CD4-positive, CD25-positive, alpha-beta regulatory T cell (primary cell): ENCODE measurements at places on chromosomes 2 and 18. TPM values are rescaled to one million over a fixed set of nuclear protein-coding genes. Genes with fewer than 3 reads are reported as not detected.

DHRS9 gene
- total RNA-seq, result not detected

ACMSD gene
- not detected for total RNA-seq

DUSP19 gene
- 1.2 TPM for total RNA-seq

DNA sequence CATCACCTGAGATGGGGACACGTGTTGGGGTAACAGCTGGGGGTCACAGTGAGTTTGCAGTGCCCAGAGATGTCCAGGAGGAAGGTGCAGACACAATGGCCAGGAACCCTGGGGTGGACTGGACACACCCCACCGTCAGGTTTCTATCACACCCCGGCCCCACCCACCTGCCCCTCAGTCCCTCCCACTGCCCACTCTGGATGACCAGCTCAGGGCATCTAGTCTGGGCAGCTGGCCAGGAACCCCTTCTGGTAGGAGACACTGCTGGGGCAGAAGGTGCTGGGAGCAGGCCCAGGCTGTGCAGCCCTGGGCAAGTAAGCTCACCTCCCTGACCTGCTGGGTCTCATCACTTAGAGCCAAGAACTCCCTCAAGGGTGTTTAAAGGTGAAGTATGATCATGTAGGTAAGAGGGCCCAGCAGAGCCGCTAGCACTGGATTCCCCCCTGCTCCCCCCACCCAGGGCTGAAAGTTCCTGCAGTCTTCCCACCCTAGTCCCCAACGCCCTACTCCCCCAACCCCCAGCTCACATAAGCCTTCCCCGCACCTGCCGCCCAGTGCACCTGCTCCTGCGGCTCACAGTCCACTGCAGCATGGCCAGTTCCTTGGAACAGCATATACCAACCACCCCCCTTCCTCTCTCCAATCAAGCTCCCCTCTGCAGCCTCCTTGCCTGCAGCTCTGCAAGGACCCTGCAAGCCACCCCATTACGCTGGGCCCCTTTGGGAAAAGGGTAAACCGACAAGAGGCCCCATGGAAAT lies 17.3 kb downstream of the BIN1 start:
- no peak for DNase-seq

DNA sequence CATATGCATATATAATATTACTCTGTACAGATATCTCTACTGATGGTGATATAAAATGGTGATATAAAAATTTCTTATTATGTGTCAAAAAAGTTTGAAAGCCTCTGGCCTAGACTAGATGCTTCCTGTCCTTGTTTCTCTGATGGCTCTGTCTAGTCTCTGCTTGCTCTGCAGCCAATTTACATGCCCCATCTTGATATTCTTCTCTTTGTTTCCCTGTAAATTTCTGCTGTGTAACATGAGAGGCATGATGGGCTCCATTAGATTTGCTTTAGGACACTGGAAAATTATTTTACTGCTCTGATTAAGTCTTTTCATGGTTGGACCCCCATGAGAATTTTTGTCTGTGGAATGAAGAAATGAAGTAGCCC lies 24.3 kb downstream of the BABAM2 start:
- no peak for DNase-seq

GRCh38 chr2:163428187-163428586 lies 307.6 kb downstream of the FIGN start:
- DNase-seq, result no peak

DNA sequence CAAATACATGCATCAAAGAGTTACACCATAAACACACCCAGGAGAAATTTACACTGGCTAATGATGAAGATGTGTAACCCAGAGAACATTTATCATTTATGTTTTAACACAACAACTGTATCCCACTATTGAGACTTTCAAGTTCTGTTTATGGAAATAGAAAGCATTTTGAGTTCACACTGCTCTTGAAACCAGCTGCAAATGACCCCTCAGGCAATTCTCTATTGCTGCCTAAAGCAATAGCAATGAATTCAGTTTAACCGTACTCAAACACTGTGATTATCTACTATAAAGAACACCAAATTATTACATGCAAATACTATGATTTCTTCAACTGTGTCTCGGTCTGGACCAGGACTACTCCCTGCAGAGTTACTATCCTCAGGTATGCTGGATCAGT lies 452.7 kb upstream of the NRXN1 start:
- DNase-seq, result no peak

DNA sequence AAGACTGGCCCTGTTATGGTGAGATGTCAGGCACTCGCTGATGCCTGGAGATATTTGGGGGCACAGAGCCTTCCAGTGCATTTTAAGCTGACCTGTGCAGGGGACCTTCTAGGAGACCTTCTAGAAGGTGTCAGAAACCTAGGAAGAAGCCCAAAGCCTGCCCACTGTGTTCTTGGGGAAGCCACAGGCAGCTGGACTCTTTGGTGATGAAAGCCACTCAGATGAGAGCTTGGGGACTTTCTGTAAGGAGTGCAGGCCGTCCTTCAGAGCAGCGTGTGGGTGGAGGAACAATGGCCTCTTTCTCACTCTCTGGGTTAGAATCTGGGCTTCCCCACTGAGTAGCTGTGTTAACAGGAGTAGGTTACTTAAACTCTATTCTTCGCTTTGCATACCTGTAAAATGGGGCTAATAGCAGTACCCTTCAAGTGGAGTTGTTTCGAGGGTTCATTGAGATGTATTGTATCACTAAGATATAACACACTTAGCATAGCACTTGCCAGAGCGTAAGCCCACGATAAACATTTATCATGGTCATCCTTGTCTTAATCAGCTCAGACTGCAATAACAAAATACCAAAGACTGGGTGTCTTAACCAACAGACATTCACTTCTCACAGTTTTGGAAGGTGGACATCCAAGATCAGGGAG lies 322.3 kb upstream of the EPAS1 start:
- no peak for DNase-seq

GRCh38 chr18:47995654-47996053 lies 65.2 kb upstream of the SMAD2 start:
- no peak for DNase-seq

GRCh38 chr18:40707797-40708196 lies 1247.2 kb upstream of the PIK3C3 start:
- no peak for DNase-seq

DNA sequence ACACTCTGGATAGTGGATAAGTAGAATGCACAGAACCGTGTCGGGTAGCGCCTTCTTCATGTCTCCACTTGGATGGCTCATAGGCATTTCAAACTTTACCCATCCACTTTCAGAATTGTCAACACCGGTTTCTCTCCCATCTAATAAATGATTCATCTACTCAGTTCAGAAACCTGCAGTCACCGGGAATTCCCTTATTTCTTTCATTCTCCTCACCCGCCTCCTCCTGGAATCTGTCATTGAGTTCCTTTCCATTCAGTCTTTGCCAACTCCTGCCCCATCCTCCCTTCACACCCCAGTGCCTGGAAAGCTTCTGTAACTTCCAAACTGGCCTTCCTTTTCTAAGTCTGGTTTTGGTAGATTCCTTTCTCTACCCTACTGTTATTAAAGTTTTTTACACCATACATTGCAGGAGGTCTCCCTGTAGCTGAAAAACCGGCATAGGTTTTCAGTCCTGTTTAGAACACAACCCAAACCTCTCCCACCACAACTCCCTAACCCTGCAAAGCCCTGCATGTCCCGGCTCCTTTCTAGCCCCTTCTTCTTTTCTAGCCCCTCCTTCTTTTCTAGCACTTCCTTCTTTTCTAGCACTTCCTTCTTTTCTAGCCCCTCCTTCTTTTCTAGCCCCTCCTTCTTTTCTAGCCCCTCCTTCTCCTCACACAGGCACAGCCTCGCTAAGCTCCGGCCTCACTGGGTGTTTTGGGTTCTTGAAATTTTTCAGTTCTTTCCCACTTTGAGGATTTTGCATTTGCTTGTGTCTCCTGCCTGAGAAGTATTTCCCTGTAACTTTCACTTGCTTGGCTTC lies 133.9 kb upstream of the KLHL14 start:
- no peak for DNase-seq

GRCh38 chr18:79374408-79375171 lies 21.1 kb upstream of the NFATC1 start:
- DNase-seq, result no peak

DNA sequence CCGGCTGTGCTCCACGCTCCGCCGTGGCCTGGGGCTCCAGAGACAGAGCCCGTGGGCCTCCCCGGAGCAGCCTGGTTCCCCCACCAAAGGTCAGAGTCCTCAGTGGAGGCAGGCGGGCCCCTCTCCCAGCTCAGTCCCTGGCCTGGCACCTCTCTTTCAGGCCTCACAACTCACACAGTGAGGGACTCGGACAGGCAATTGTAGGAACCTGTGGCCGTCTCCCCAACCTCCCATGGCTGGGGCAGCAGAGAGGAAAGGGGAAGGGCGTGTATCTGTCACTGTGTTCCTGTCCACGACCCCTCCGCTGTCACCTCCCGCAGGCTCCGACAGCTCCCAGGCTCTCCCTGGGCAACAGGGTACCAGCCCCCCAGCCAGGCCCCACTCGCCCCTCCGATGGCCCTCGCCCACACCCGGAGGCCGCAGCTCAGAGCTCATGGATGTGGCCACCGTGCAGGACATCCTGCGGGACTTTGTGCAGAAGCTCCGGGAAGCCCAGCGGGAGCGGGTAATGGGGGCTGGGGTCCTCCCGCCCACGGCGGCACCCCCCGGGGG lies 32.4 kb upstream of the SNED1 start:
- DNase-seq, result no peak

DNA sequence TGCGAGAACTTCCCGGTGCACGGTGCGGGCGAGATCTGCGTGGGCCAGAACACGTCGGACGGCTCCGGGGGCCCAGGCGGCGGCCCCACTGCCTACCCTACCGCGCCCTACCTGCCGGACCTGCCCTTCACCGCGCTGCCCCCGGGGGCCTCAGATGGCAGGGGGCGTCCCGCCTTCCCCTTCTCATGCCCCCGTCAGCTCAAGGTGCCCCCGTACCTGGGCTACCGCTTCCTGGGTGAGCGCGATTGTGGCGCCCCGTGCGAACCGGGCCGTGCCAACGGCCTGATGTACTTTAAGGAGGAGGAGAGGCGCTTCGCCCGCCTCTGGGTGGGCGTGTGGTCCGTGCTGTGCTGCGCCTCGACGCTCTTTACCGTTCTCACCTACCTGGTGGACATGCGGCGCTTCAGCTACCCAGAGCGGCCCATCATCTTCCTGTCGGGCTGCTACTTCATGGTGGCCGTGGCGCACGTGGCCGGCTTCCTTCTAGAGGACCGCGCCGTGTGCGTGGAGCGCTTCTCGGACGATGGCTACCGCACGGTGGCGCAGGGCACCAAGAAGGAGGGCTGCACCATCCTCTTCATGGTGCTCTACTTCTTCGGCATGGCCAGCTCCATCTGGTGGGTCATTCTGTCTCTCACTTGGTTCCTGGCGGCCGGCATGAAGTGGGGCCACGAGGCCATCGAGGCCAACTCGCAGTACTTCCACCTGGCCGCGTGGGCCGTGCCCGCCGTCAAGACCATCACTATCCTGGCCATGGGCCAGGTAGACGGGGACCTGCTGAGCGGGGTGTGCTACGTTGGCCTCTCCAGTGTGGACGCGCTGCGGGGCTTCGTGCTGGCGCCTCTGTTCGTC lies 1.7 kb downstream of the FZD7 start:
- no peak for DNase-seq

DNA sequence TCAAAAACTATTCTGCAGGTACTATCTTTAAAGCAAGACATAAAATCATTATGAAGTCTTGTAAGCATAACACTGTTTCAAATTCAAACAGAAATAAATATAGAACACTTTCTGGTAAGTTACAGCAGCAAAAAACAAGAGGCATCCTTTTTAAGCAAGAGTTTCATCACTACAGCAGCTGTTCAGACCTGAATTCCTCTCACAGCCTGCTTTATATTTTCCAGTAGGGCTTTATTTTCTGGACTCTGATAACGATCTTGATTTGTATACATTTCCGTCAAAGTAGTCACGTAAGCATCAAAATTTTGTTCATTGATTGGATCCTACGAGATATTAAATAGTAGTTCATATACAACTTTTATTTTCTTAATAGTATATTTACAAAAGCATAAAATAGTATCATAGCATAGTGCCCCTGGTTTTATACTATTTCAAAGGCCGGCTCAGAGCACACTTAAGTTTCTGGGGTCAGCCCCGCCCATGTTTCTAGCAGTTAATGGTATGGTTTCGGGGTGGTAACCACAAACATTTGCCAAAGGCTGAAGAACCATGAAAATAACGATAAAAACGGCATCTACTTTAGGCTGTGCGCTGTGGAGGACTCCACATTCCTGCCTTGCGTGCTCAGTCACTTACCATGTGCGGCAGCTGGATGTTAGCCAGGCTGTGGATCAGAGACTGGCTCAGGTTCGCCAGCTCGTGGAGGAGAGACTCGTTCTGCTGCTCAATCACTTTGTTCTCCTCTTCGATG lies 47.5 kb upstream of the PXDN start:
- no peak for DNase-seq

- no peak for DNase-seq
Measured at GRCh38 chr2:101509499-101510284, 34.8 kb upstream of the RFX8 start.

DNA sequence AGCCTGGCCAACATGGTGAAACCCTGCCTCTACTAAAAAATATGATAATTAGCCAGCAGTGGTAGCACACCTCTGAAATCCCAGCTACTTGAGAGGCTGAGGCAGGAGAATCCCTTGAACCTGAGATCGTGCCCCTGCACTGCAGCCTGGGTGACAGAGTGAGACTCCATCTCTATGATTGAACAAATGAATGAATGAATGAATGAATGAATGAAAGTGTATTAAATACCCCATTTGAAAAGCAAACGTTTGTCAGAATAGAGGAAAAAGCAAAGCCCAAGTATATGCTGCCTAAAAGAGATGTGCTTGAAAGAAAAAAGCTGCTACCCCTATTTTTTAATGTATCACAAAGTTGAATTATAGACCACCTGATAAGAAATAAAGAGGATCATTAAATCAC lies 89.1 kb upstream of the TTC27 start:
- DNase-seq, result no peak

DNA sequence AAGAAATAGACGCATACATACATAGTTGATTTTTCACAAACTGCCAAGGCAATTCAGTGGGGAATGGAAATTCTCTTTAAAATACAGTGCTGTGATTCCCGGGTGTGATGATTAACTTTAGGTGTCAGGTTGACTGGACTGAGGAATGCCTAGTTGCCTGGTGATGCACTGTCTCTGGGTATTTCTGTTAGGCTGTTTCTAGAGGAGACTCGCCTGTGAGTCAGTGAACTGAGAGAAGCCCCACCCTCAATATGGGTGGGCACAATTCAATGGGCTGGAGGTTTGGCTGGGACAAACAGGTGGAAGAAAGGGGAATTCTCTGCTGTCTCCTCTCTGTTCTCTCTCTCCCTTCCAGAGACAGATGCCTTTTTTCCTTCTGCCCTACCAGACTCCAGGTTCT lies 187.6 kb downstream of the ARHGAP28 start:
- DNase-seq, result no peak

DNA sequence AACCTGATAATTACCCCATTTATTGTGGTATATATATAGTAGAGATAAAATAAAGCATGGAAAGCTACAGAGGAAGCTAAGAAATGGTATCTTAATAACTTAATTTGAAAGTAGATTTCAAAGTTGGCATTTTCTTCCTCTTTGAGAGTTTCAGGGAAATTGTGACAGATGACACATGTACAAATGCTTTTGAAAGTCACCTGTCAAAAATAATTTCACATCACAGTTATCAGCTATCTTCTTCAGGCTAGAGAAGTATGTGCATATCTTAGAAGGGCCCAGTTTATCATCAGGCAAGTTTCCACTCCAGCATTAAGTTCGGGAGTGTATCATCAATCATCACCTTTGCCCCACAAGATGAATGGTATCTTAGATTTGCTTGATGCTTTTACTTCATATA lies 457.9 kb downstream of the LRRTM4 start:
- DNase-seq, result no peak
